ENCODE measurements at places on chromosomes 6 and 20.

DNA sequence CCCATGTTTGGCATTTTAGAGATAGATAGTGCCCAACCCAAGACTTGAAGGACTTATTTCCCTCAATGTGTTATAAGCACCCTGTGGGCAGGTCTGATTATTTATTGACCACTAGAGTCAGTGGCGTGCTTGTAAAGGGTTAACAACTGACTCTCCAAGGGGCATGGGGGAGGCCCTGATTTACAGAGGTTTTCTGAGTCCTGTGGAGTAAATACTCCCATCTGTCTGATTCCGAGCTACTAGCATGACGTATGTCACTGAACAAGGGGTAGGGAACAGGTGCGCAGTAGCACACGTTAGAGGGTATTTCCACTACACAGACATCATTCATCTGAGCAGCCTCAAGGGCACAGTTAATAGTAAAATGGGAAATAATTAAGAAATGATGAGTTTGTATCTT lies 17.4 kb upstream of the TRAM2 start:
- no peak for DNase-seq

- DNase-seq, result peak; percentile 99
Measured at GRCh38 chr6:135851442-135852271, at the start of gene PDE7B. PDE7B (plus strand) TSS chr6:135851701.

- DNase-seq, result peak; percentile 65
Measured at GRCh38 chr6:111757342-111757741, 115.9 kb downstream of the FYN start.

DNA sequence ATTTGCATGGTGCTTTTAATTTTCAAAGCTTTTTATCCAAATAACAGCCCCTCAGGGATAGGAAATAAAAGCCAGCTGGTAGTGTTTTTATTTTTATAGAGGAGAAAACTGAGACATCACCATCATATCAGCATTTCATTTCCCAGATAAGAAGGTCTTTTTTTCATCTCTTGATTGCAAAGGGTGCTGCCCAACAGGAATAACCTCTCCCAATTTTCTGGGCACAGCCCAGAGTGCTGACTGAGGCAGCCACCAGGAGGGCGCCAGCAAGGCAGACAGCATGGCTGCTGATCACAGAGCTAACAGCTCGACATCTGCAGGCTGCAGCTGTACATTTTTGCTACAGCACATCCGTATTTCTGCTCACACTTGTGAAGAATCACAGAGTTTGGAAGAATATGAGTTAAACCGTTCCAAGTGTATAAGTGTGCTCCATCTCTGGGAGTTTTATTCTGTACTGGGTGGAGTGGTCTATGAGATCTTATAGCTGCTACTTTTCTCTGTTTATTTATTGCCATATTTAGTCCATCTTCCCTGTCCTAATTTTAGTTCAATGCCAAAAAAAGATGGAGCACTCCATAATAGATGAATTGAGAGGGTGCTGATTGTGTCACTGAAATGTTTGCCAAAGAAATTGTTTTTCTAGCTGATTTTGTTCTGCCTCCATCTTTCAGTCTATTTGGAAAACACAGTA lies 85.5 kb upstream of the C20orf144 start:
- no peak for DNase-seq

GRCh38 chr6:21771626-21772320 lies 178.2 kb downstream of the SOX4 start:
- peak; percentile 36 for DNase-seq

- peak; percentile 65 for DNase-seq
Measured at GRCh38 chr6:42509256-42509655, 54.6 kb upstream of the UBR2 start.

DNA sequence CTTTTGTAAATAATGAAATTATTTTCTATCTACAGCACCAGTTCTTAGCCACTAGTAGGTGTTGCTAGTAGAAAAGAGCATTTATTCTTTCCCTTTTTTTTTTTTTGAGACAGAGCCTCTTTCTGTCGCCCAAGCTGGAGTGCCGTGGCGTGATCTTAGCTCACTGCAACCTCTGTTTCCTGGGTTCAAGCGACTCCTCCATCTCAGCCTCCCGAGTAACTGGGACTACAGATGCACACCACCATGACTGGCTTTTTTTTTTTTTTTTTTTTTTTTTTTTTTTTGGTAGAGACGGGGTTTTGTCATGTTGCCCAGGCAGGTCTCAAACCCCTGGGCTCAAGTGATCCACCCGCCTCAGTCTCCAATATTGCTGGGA lies 6.7 kb downstream of the PCMT1 start:
- no peak for DNase-seq

GRCh38 chr6:131937226-131937625 lies 13.9 kb downstream of the CCN2 start:
- peak; percentile 47 for DNase-seq

- DNase-seq, result no peak
Measured at GRCh38 chr6:138113588-138114210, 6.5 kb upstream of the PERP start.

- no peak for DNase-seq
Measured at GRCh38 chr6:92469186-92469828, 950.1 kb downstream of the EPHA7 start.

GRCh38 chr20:8860011-8860495 lies 208.8 kb upstream of the PLCB4 start:
- peak; percentile 87 for DNase-seq

DNA sequence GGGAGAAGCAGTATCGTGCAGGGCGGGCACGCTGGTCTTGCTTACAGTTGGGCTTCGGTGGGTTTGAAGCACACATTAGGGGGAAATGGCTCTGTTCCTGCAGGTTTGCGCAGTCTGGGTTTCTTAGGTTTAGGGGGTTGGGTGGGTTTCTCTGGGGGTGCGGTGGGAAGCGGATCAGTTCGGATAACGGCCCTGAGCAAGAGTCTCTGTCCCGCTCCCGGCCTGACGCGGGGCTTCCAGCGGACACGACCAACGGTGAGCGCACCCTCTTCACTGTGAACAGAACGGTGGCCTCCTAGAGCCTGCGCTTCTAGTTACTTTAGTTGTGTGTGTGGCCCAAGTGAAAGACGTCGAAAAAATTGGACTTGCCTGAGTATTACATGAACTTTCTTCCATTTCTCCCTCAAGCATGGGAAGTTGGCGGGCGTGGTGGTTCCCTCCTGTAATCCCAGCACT lies 635 bp upstream of the ELOVL2 start:
- no peak for DNase-seq

- peak; percentile 59 for DNase-seq
Measured at GRCh38 chr20:58117944-58118343, 110.5 kb downstream of the ANKRD60 start.

GRCh38 chr20:52852714-52853113 lies 119.4 kb upstream of the TSHZ2 start:
- DNase-seq, result no peak

GRCh38 chr6:99187429-99187828 lies 162.0 kb downstream of the FAXC start:
- peak; percentile 2 for DNase-seq

DNA sequence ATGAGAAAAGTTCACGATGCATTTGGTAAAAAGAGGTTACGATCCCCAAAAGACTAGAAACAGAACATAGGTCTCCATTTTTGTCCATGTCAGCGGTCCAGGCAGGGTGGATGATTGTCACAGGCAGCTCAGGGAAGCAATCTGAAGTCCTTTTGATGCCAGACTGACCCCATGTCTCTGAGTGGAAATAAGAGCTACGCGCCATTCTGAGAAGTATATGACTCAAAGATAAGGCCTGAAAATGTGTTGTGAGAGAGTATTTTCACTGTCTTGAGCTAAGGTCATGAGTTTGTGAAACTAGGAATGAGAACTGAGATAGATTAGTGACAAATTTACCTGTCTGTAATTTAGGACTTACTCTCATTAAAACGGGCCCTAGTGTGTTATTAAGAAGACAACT lies 69.5 kb downstream of the LYRM4 start:
- DNase-seq, result no peak

DNA sequence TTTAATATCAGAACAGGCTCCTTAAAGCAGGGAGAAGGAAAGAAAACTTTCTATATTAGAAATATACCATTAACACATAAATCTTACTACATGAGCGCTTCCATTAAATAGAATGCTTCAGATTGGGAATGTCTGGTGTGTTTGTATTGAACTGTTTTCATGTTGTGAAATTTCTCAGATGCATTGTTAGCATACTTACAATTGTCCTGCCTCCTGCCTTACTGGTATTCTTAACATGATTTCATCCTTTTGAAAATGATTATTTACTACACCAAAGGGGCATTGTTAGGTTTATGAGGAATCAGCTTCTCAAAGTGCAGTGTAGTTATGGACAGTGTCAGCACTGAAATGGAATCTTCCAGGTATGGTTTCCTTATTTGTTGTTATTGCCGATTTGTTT lies 145.6 kb downstream of the MTFR2 start:
- DNase-seq, result no peak

- DNase-seq, result no peak
Measured at GRCh38 chr20:25324412-25324811, 66.2 kb downstream of the ABHD12 start.

- DNase-seq, result peak; percentile 33
Measured at GRCh38 chr20:61640131-61640870, 388.2 kb downstream of the CDH4 start.

GRCh38 chr6:84136364-84137050 lies 90.9 kb downstream of the CEP162 start:
- DNase-seq, result no peak

- DNase-seq, result no peak
Measured at GRCh38 chr6:150543178-150543577, 56.5 kb upstream of the PLEKHG1 start.

- peak; percentile 19 for DNase-seq
Measured at GRCh38 chr6:15207923-15208322, 37.9 kb upstream of the JARID2 start.

DNA sequence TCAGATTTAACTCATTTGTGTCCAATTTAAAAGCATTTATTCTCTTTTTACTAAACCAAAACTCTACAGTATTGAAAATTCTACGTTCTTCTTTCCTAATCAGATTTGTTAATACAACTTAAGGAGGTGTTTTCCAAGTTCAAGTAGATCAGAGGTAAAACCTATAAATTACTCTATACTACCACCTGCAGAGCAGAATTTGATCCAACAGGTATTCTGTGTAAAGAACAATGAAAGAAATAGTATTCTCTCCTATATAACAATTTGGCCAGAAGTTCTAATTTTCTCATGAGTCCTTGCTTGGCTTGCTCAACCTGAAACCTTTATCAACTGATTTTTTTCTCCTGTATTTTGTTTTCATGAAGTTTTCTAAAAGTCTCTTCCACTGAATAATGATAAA lies 28.5 kb upstream of the DST start:
- DNase-seq, result no peak

- no peak for DNase-seq
Measured at GRCh38 chr6:125293587-125293986, 8.2 kb downstream of the HDDC2 start.

DNA sequence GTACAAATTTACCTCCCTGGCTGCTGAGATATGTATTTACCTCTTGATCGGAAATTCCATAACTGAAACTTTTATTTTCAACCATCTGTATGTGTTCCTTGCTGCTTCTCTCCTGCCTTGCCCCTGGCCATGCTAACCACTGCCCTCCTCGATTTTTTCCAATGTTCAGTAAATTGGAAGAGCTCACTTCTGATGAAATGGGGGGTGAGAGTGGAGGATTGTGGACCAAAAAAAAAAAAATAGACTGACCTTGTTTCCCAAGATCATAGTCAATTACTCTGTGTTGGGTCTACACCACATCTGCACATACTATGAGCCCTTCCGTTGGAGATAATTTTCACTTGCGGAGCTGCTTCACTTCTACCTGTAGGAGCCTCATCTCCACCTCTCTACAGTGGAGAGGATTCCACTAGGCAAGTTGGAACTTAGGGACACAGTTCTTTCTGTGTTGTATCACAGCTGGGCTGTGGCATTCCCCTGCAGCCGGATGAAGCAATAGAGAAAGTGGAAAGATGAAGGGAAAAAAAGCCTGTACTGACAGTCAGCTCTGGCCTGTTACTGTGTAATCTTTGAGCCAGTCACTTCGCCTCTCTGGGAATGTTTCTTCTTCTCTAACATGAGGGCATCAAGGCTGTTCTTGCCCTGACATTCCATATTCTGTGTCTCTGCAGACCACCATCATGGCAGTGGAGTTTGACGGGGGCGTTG lies 1.6 kb downstream of the PSMB9 start:
- no peak for DNase-seq

DNA sequence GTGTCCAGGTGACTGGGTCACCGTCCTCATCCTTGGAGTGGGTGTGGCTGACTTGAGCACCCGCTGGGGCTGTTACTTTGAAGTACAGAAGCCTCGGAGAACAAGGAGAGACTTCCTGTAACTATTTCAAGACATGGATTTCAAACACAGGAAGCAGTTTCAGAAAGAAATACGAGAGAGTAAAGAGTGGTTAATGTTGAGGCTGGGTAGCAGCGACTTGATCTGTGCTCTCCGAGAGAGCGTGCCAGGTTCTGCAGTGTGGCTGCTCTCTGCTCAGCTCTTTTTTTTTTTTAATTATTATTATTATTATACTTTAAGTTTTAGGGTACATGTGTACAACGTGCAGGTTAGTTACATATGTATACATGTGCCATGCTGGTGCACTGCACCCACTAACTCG lies 17.5 kb upstream of the EFCAB8 start:
- no peak for DNase-seq

DNA sequence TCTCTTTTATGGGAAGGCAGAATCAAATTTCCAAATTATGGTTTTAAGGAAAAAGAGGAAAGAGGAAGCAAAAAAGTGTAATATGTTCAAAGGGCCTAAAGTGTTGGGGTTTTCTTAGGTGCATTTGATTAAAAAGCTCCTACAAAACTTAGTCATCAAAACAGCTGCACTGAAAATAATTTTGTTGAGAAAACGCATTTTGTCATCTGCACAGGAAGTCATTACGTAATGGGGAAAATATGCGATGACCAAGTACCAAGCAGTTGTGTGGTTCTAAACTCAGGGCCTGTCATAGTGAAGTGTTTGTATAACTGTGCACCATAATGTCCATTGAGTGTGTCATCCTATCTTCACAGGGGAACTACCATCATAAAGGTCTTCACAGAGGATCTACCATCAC lies 15.6 kb downstream of the HAO1 start:
- DNase-seq, result peak; percentile 94

DNA sequence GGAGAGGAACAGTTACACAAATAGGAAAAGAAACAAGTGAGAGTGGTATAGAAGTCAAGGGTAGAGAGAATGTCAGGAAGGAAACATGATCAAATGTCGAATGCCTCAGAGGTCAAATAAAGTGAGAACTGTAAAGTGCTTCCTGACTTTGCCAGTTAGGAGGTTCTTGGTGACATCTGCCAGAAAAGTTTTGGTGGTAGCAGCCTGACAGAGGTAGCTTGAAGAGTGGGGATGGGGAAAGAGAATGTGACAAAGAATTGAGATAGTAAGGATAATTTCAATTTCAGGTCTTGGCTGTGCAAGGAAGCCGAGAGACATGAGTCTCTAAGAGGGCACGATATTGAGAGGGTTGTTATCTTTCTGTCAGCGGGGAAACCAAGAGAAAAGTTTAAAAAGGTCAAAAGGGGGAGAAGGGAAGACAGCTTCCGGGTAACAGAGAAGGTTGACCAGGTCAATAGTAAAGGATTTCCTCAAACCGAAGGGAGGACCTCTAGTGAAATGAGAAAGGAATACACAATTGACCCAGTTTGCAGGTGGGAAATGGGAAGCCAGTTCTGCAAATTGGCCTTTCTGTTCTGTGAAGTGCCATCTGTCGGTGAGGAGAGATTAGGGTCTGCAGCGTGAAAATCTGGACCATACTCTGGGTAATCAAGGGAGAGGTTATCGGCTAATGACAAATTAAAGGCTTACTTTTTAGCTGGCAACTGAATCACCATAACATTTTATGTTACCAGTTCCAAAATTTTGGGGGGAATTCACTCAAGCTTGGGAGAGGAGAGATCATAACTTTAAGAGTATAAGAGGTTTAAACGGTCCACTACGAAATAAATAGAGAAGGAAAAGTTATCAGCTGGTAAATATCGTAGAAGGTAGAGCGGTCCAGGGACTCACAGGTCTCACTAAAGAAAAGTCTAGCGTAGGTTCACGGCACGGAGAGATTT lies 973 bp upstream of the BRD2 start:
- DNase-seq, result peak; percentile 56

Data from EH (cell line).